ENCODE measurements at places on chromosomes 4 and X. TPM values are rescaled to one million over a fixed set of nuclear protein-coding genes. Genes with fewer than 3 reads are reported as not detected.
A peak's percentile ranks its signal among the peaks of the same experiment; 100 is the strongest.

Gene ETDA
- not detected for total RNA-seq

Gene KIF4A
- total RNA-seq = 0.19 TPM

GRCh38 chrX:116427978-116428377, 8.4 kb upstream of the SLC6A14 start:
- no peak for DNase-seq
- no peaks in the 10 kb centered on the region for H3K27me3 ChIP-seq
- no peak overlapping the region for H3K4me3 ChIP-seq
- H3K27ac ChIP-seq = no peak overlapping the region
- H3K4me1 ChIP-seq = no peaks in the 10 kb centered on the region

- H3K27me3 ChIP-seq = no peaks in the 10 kb centered on the region
- peak; percentile 61 for DNase-seq
- peak overlapping the region; percentile 45 for H3K4me3 ChIP-seq
- peak overlapping the region; percentile 77 for H3K27ac ChIP-seq
- H3K36me3 ChIP-seq = peaks cover 3% of the 10 kb centered on the region
These were observed 45.2 kb upstream of the CLCN4 start for GRCh38 chrX:10111364-10112148.

Data from CD4-positive, alpha-beta T cell (primary cell).